ENCODE measurements at places on chromosomes 6 and 20.

- no peak for ATAC-seq
These were observed 3.6 kb downstream of the MRGBP start for GRCh38 chr20:62799873-62800272.

DNA sequence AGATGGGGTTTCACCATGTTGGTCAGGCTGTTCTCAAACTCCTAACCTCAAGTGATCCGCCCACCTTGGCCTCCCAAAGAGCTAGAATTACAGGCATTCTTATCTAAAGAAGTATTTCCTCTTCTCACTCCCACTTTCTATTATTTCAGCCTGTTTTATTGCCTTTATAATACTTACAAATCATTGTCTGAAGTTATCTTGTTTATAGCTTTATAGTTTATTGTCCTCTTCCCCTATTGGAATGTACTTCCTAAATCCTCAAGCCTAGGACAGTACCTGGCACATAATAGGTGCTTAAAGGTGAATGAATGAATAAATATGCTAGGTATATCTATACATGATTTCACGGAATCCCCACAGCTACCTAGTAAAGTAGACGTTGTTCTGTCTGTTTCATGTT, 37.8 kb upstream of the RNF182 start:
- ATAC-seq = no peak

DNA sequence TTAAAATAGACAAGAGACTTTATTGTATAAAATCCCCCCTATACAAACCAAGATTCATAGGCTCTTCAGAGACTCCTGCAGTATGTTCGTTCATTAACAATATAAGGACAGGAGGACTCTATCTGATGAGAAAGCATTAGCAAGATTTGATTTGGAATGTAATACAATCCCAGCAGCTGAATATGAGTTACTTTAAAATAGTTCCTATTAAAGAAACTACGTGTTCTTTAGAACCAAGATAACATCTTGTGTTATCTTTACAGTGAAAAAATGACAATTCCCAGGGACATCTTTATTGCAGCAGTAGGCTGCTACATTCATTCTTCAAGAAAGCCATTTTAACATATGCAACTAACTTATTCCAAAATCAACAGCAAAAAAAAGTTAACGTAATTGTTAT, 1360.1 kb upstream of the GJE1 start:
- no peak for ATAC-seq

GRCh38 chr6:2468601-2468955, 223.2 kb upstream of the GMDS start:
- ATAC-seq = no peak

- ATAC-seq = no peak
These were observed 16.7 kb downstream of the TAB2 start for GRCh38 chr6:149334201-149334600.

DNA sequence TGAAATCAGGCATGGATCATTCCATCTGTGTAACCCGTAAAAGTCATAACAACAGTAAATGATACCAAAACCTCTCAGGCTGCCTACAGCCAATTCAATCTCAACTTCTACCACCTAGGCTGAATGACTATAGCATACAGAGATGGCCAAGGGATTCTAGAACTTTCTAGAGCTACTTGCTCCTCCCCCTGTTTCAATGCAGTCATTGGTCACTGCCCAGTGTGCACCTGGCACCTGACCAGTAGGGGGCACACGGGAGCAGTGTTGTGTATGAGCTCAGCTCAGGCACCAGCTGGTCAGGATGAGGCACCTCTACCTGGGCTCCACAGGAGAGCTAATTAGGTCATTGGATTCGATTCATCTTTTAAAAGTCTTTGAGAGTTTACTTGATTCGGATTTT, 86.2 kb downstream of the PLEKHG1 start:
- ATAC-seq = peak; percentile 19

DNA sequence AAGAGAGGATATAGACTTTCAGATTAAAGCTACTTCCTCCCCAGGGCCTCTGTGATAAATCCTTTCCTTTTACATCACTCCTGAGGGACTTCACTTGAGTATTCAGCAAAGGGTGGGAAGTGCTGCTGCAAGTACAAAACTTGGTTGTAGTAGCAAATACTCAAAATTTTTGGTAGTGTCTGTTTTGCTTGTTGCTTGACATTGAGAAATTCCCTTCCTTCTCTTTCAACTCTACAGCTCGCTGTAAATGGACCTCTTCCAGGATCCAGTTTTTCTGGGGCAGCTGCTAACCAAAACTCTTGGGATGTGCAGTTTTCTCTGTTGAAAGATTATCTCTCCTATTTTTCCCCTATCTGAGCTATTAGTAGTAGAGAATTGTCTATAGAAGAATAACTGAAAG, 472.0 kb downstream of the CD109 start:
- no peak for ATAC-seq

DNA sequence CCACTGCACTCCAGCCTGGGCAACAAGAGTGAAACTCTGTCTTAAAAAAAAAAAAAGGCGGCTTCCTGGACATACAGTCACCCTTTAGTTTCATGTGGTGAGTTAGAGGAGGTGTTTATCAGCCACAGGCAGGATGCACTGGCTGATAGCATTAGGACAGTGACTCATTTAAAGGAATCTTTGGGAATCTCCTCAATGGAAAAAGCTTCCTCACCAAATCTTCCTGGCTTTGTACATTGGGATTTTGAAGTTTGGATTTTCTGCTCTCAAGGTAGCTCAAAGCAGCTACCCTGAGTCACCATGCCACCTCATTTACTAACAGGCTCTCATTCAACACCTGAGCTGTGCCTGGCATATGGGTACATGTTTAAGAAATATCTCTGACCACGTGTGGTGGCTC, 20.2 kb downstream of the PRPH2 start:
- no peak for ATAC-seq

DNA sequence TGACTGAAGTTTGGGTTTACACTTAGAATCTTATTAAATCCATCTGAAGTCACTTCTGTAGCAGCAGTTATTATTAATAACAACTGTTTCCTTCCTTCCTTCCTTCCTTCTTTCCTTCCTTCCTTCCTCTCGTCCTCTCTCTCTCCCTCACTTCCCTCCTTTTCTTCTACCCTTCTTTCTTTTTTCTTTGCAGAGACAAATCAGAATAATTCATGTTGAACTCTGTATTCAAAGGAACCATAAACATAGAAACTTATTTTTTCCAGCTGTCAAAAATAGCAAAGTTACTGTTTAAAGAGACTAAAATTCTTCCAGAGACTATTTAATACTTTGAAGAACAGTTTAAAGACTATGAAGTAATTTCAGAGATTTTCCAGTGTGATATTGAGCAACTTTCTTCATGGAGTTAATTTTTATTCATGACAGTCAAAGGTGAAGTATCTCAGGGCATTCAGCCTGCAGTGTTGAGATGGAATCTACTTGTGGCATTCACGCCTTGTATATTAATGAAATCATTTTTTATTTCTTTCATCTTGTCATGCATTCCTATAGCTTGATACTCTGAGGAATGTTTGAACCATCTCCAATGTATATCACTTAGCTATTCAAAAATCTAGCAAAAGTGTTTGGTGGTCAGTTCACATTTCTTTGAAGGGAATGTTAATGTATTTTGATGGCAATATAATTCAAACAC, 109.7 kb downstream of the BCAS1 start:
- ATAC-seq = no peak

GRCh38 chr6:1067346-1067745, 244.6 kb upstream of the FOXQ1 start:
- no peak for ATAC-seq

GRCh38 chr6:112362812-112363570, 15.9 kb downstream of the RFPL4B start:
- peak; percentile 66 for ATAC-seq

- no peak for ATAC-seq
These were observed 10.0 kb upstream of the L3MBTL3 start for GRCh38 chr6:130008236-130008873.

DNA sequence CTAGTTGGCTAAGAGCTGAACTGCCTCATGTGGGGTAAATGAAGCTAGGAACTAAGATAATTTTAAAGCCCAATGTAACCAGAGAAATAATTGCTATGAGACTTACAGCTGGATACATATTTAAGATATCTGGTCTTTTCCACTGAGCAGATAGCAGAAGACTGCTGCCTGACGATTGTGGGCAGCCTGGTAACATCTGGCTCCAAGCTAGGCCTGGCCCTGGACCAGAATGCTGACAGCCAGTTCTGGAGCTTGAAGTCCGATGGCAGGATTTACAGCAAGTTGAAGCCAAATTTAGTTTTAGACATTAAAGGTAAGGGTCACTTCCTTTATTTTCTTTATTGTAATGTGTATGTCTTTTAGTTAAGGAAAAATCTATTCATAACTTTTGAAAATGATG, 65.7 kb downstream of the RTN4IP1 start:
- no peak for ATAC-seq

- ATAC-seq = peak; percentile 38
These were observed 246.7 kb downstream of the CD109 start for GRCh38 chr6:73942592-73943186.

- ATAC-seq = no peak
These were observed 35.9 kb upstream of the STX16 start for GRCh38 chr20:58614984-58615760.

GRCh38 chr20:23028392-23028791, 6.7 kb upstream of the SSTR4 start:
- ATAC-seq = no peak

DNA sequence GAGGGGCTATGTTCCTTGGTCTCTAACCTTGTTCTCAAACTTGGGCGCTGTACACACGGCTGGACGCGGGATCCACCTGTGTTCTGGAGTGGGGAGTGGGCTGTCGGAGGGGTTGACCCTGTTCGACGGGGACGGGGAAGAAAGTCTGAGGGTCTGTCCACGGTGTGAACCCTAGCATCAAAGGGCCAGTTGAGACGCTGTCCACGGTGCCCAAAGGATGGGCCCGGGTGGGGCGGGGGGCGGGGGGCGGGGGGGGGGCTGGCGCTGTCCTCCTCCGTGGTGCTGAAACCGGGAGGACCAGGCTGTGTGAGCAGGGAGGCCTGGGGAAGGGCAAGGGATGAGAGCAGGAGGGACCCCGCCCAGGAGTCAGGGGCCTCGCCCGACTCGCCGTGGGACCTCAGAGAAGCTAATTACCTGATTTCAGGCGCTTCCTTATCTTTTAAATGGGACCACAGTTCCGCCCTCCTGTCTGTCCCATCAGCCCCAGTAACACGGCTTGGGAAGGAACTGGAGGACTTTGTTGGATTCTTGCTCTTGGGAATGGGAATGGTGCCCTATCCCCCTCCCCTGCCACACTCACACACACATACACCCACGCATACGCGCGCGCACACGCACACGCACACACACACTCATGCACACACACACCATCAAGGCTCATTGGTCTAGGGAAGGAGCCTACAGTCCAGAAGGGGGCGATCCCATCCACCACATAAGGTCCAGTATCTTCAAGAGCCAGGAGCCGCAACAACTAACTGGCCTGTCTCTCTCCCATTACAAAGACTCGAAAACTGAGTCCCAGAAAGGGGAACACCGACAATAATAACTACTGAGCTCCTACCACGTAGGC, 1.0 kb upstream of the VSTM2L start:
- peak; percentile 14 for ATAC-seq

DNA sequence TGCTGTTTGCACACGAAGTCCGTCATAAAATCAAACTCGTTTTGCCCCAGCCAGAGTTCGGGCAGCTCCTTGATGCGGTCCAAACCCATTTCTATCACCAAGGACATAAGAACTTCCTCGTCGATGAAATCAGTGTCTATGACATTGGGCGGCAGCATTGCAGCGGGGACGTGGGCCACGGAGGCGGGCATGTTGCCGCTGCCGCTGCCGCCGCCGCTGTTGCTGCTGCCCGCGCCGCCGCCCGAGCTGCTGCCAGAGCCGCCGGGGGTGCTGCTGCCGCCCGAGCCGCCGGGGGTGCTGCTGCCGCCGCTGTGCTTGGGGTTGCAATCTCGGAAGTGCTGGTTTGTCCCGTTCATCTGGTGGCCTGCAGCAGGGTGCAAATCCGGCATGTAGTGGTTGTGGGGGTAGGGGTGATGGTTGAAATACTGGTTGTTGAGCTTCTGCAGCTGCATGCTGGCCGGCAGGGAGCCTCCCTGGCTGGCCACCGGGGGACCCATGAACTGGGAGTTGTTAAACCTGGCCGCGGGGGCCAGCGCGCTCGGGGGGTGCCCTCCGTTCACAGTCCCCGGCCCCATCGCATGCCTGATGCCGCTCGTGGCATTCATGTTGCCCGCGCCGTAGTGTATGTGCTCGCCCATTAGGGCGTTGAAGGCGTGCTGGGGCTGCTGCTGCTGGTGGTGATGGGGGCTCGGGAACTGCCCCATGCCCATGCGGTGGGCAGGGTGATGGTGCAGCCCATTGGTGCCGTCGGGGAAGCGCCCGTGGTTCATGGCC, 1.1 kb downstream of the CITED2 start:
- peak; percentile 5 for ATAC-seq

DNA sequence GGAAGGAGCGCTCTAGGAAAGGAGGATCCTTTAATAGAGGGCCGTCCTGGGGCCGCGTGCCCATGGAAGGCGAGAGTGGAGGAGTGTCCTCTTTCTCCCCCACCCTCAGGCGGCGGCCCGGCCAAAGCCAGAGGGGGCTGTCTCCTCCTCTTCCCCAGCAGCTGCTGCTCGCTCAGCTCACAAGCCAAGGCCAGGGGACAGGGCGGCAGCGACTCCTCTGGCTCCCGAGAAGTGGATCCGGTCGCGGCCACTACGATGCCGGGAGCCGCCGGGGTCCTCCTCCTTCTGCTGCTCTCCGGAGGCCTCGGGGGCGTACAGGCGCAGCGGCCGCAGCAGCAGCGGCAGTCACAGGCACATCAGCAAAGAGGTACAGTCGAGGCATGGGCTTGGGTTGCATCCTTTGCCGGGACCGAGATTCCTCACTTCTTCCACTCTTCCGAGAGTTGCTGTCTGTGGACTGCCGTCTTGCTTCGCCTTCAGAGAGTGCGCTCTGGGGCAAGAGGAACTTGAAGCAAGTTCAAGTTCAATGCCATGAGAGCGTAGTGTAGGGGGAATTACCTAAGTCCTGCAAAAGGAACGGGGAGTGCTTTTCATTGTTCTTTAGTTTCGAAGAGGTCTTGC, at the start of gene LAMA2:
Gene LAMA2, plus strand, starts transcription at position 148 of the 621 bp plus-strand sequence. Its CDS starts 108 bp downstream, at position 256.
- ATAC-seq = peak; percentile 98

DNA sequence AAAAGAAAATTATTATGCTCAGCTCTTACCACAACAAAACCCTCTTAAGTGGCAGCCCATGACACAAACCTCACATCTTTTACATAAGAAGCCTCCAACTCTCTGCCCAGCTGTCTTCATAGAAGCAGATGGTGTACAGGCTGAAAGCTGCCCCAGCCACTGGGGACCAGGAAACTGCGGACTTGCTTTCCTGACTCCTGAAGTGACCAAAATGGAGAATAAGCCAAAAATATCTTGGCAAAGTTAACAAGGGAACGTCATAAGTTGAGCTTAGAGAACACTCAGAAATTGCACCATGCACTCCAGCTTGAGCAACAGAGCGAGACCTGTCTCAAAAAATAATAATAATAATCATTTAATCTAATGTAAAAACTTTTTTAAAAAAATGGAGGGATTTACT, 160.3 kb upstream of the CDYL start:
- ATAC-seq = no peak

All from motor neuron (in vitro differentiated cells).